Fibroblast of lung (primary cell): ENCODE measurements at places on chromosomes 7 and 10. TPM values are rescaled to one million over a fixed set of nuclear protein-coding genes. Genes with fewer than 3 reads are reported as not detected.

DNA sequence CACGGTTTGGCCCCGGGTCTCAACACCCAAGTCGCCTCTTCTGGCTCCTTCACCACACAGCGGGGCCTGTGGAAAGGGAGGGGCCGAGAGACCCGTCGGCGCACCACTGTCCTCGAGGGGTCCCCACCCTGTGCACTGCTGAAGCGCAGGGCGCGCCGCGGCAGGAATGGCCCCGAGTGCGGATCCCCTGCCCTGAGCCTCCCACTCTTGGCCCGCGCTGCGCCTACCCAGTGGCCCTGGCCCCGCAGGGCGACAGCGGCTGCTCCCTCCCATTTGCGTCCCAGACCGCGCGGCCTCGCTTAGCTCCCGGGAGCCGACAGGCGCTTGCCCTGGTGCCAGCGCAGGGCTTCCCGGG lies 2.1 kb upstream of the SFMBT2 start:
- H3K27ac ChIP-seq: no peak overlapping the region
- peaks cover 33% of the 10 kb centered on the region for H3K27me3 ChIP-seq
- no peaks in the 10 kb centered on the region for H3K36me3 ChIP-seq
- H3K4me3 ChIP-seq: no peak overlapping the region
- no peak for DNase-seq

DNA sequence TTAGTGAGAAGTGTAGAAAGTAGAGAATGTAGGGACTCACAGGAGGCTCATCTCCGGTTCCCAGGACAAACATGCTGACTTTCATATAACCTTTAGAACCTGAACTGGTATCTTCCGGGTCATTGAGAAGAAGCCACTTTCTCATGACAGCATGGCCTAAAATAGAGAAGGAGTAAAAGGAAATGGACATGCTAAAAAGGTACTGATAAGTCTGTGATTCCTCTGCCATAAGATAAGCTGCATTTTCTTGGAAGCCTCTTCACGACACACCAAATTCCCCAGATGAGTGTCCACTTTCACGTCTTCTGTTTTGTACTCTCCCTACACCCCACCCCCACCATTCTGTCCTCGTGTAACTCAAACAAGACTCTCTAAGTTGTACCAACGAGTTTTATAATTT lies 79.9 kb downstream of the MYOF start:
- H3K27ac ChIP-seq: no peak overlapping the region
- no peaks in the 10 kb centered on the region for H3K27me3 ChIP-seq
- H3K36me3 ChIP-seq: peaks cover 25% of the 10 kb centered on the region
- H3K4me1 ChIP-seq: peaks cover 6% of the 10 kb centered on the region
- DNase-seq: no peak

GRCh38 chr10:129501652-129502436 lies 34.8 kb downstream of the MGMT start:
- H3K36me3 ChIP-seq: no peaks in the 10 kb centered on the region
- DNase-seq: no peak
- H3K27ac ChIP-seq: no peak overlapping the region
- H3K4me3 ChIP-seq: no peak overlapping the region

DNA sequence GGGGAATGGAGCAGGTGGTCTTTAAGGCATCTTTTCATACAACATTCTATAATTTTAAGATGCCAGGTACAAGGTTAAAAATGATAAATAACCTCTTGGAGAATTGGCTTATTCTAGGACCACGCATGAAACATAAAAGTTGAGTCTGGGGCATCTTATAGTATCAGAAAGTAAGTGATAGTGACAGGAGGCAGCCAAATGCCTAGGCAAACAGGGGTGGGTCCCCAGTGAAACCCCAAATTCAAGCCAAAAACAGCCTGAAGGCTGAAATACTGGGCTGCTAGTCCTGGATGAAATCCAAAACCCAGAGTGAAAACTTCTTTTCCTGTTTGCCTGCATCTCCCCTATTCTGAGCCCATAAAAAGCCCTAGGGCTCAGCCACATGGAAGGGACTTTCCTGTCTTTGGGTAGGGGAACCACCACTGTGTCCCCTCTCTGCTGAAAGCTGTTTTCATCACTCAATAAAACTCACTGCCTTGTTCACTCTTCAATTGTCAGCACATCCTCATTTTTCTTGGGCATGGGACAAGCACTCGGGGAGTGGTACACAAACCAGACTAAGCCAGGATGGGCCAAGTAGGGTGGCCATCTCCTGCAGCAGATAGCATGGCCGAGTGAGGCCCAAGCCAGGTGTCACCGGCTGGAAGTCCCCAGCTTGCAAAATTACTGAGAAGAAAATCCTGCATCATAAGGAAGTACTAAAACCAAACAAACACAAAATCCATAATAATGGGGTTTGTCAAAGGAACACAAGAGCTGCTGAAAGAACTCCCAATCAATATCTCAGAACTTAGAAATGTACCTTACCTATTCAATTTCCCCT lies 241.6 kb upstream of the GALNT17 start:
- H3K36me3 ChIP-seq: no peaks in the 10 kb centered on the region
- DNase-seq: no peak
- no peaks in the 10 kb centered on the region for H3K4me1 ChIP-seq
- H3K4me3 ChIP-seq: no peak overlapping the region
- H3K27me3 ChIP-seq: no peaks in the 10 kb centered on the region

DNA sequence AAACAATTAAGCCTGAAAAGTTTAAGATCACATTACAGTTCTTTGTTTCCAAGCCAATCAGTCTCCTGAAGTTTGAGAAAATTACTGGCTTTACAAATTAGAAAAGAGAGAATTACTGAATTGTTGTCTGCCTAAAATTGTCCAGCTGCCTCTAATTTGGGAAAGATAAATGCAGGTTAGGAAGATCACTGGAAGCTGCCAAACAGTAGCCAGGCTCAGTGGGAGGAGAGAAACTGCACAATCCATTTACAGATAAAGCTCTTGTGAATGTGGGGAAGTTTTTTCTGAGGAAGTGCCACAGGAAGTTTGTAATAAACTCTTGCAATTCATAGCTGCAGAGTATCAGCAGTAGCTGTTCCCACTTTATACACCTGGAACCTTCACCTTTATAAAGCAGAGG lies 100.7 kb downstream of the IQUB start:
- no peaks in the 10 kb centered on the region for H3K36me3 ChIP-seq
- no peak overlapping the region for H3K27ac ChIP-seq

- no peaks in the 10 kb centered on the region for H3K4me1 ChIP-seq
- peaks cover 30% of the 10 kb centered on the region for H3K36me3 ChIP-seq
- DNase-seq: no peak
These were observed 7.6 kb downstream of the NDST2 start for GRCh38 chr10:73803680-73804286.

GRCh38 chr10:13340626-13341376 lies 7.3 kb downstream of the SEPHS1 start:
- no peaks in the 10 kb centered on the region for H3K4me1 ChIP-seq
- H3K27me3 ChIP-seq: no peaks in the 10 kb centered on the region
- no peak overlapping the region for H3K4me3 ChIP-seq
- H3K36me3 ChIP-seq: peaks cover 4% of the 10 kb centered on the region
- no peak overlapping the region for H3K27ac ChIP-seq
- no peak for DNase-seq

DNA sequence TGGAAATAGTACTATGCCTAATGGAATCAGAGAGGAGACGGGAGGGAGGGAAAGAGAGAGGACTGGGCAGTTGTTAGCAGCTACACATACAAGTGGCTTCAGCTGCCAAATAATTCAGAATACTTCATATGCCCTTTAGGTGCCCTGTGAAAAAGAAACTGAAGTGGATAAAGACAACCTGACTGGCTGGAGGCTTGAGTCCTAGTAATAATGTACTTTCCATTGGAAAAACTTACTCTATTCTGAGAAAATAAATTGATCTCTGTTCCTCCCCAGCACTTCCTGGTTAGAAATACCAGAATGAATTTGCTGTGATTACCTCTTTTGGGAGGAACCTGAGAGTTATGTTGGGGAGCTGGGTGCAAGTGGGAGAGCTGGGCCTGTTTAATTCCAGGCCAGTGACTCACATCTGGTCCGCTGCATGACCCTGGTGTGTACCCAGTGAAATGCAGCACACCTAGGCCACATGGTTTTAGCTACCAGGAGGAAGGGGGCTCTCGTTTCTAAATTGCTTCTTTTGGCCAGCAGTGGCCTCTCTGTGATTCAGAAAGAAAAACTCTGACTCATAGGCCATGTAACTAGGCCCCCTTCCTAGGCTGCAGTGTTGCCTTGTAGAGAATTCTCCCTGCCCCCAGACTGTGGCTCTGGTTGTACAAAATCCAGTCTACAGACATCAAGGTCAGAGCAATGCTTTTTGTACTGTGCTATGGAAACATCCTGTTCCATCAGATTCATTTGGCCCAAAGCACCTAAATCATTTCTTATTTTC lies 6.5 kb downstream of the AGFG2 start:
- H3K36me3 ChIP-seq: peaks cover 2% of the 10 kb centered on the region
- peaks cover 20% of the 10 kb centered on the region for H3K4me1 ChIP-seq
- no peaks in the 10 kb centered on the region for H3K27me3 ChIP-seq
- DNase-seq: peak; percentile 91
- H3K4me3 ChIP-seq: no peak overlapping the region
- peak overlapping the region; percentile 60 for H3K27ac ChIP-seq

GRCh38 chr7:117091721-117092120 lies 138.4 kb downstream of the ST7 start:
- no peak overlapping the region for H3K4me3 ChIP-seq
- no peaks in the 10 kb centered on the region for H3K27me3 ChIP-seq
- no peaks in the 10 kb centered on the region for H3K36me3 ChIP-seq
- no peak for DNase-seq
- peaks cover 2% of the 10 kb centered on the region for H3K4me1 ChIP-seq

DNA sequence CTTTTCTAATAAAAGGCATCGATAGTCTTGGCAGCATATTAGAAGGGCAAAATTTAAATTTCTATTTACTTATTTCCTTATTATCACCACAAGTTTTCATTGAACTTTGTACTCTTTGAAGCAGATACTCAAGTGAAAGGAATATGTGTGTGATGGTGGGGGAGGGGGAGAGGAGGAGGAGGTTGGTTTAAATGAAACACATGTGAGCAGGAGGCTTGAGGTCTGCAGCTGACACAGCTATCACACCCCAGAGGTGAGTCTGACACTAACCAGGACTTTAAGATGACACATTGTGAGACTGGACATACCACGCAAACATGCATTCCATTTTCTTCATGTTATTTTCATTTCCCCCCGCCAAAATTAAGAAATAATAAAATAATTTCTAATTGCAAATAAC lies 63.3 kb downstream of the CTTNBP2 start:
- DNase-seq: peak; percentile 36
- peaks cover 12% of the 10 kb centered on the region for H3K4me1 ChIP-seq
- no peaks in the 10 kb centered on the region for H3K36me3 ChIP-seq
- H3K27ac ChIP-seq: no peak overlapping the region
- H3K4me3 ChIP-seq: no peak overlapping the region
- H3K27me3 ChIP-seq: no peaks in the 10 kb centered on the region

GRCh38 chr7:98562871-98563495 lies 54.1 kb upstream of the NPTX2 start:
- no peak for DNase-seq
- no peak overlapping the region for H3K27ac ChIP-seq
- H3K27me3 ChIP-seq: no peaks in the 10 kb centered on the region
- no peaks in the 10 kb centered on the region for H3K36me3 ChIP-seq

DNA sequence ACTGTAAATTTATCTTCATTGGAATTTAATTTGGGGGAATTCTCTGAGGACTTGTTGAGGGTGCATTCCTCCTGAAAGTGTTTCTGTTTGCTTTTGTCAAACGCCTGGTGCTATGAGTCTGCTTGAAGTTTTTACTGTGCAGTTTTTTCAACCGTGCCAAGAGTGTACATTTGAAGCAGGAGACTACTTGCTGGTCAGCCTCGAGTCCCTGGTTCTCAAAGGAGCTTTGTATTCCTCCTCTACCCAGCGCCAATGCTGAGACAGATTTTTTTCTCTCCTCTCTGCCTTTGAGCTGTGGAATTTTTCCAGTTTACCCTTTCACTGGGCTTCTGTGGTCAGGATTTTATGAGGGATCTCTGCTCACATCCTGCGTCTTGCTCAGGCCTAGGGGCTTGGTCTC lies 62.1 kb downstream of the NPY start:
- no peaks in the 10 kb centered on the region for H3K36me3 ChIP-seq
- no peak overlapping the region for H3K4me3 ChIP-seq
- no peak overlapping the region for H3K27ac ChIP-seq
- no peaks in the 10 kb centered on the region for H3K27me3 ChIP-seq
- no peaks in the 10 kb centered on the region for H3K4me1 ChIP-seq

DNA sequence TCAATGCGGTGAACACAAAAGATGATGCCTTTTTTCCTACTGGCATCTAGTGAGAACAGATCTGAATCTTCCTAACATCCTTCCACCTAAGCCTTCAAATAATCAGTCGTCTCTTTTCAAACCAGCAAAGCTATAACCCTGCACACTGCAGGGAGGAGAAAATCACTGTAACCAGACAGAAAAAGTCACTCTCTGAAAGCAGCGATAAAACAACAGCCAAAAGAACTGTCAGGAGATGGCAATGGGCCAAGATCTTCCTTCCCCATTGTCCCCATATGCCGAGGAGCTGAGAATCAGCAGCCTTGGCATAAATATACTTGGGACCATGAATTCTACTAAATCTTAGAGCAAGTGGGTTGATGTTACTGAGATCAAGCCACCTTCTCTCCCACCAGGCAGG lies 13.1 kb downstream of the FZD9 start:
- no peak overlapping the region for H3K27ac ChIP-seq
- H3K27me3 ChIP-seq: no peaks in the 10 kb centered on the region
- H3K36me3 ChIP-seq: peaks cover 33% of the 10 kb centered on the region
- DNase-seq: no peak
- no peak overlapping the region for H3K4me3 ChIP-seq

GRCh38 chr10:97724341-97724941 lies 10.9 kb downstream of the MARVELD1 start:
- H3K27me3 ChIP-seq: no peaks in the 10 kb centered on the region
- H3K36me3 ChIP-seq: no peaks in the 10 kb centered on the region
- H3K27ac ChIP-seq: peak overlapping the region; percentile 10
- no peak overlapping the region for H3K4me3 ChIP-seq
- peak; percentile 30 for DNase-seq

GRCh38 chr7:26156451-26157420 lies 4.7 kb downstream of the NFE2L3 start:
- peaks cover 5% of the 10 kb centered on the region for H3K4me1 ChIP-seq
- H3K4me3 ChIP-seq: peak overlapping the region; percentile 51
- H3K27me3 ChIP-seq: peaks cover 3% of the 10 kb centered on the region
- H3K36me3 ChIP-seq: no peaks in the 10 kb centered on the region
- peak overlapping the region; percentile 68 for H3K27ac ChIP-seq

DNA sequence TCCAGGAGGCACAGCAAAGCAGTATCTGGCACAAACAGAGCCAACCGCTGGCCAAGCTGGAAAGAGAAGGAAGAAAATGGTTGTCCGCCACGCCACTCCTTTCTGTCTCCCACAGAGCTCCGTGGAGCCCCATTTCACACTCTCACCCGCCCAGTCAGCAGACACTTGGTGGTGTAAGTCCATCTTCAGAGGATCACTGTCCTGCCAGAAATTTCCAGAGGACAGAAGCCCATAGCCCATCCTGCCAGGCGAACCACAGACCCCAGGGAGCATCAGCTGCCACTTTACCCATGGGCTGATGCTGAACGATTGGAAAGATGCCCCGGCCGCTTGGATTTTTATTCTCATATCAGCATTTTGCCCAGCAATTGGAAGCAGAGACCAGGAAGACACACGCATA lies 144.7 kb upstream of the LYZL2 start:
- H3K4me3 ChIP-seq: no peak overlapping the region
- no peak overlapping the region for H3K27ac ChIP-seq
- H3K36me3 ChIP-seq: no peaks in the 10 kb centered on the region
- H3K4me1 ChIP-seq: peaks cover 13% of the 10 kb centered on the region
- no peak for DNase-seq

NAT16 gene
- total RNA-seq: not detected in 2 replicates

EEPD1 gene
- 8.4 and 9.2 TPM in 2 replicates for total RNA-seq

TUBGCP2 gene
- 51.6 and 60.8 TPM in 2 replicates for total RNA-seq

SLC39A12 gene
- total RNA-seq: not detected in 2 replicates

STEAP2 gene
- 26.3 and 29.8 TPM in 2 replicates for total RNA-seq

DUS4L gene
- total RNA-seq: 6.4 and 8.8 TPM in 2 replicates

FKBP6 gene
- total RNA-seq: not detected in 2 replicates

PWWP2B gene
- 14.1 and 15.9 TPM in 2 replicates for total RNA-seq

ASZ1 gene
- not detected in 2 replicates for total RNA-seq

NUTM2E gene
- total RNA-seq: under 0.01 TPM in 1 of 2 replicates, not detected in the other

GPR26 gene
- not detected in 2 replicates for total RNA-seq

BHLHA15 gene
- total RNA-seq: 0.33 and 0.51 TPM in 2 replicates
